ENCODE measurements at places on chromosomes 6 and 20.
A peak's percentile ranks its signal among the peaks of the same experiment; 100 is the strongest.

DNA sequence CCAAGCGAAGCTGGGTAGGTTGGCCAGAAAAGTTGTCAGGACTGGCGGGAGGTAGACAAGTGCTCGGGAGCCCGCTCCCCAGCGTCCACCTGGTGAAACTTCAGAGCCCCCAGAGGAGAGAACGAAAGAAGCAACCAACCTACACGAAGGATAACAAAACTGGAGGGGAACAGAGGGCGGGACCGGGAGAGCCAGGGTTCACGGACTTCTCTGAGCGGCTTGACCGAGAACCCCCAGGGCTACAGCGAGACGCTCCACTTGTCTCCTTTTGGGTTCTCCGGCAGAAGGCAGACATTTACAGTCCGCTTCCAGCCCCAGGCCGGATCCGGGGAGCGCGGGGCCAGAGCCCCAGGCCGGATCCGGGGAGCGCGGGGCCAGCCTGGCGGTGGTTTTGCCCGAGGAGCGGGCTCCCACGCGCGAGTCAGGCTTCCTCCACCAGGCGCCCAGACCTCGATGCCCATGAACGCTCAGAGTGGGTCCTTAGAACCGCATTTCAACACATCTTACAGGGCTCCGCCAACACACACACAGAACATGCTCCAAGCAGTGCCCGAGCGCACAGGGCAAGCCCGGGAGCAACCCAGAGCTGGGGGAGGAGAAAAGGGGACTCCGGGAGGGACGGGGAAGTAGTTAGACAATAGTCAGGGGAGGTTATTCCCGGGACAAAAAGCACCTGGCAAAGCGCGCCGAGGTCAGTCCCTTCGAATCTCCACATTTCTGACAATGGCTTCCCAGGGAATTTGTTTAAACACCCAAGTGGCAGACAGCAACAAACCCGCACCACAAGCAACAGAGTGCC, 1.1 kb downstream of the PTPRK start:
- no peak for DNase-seq

DNA sequence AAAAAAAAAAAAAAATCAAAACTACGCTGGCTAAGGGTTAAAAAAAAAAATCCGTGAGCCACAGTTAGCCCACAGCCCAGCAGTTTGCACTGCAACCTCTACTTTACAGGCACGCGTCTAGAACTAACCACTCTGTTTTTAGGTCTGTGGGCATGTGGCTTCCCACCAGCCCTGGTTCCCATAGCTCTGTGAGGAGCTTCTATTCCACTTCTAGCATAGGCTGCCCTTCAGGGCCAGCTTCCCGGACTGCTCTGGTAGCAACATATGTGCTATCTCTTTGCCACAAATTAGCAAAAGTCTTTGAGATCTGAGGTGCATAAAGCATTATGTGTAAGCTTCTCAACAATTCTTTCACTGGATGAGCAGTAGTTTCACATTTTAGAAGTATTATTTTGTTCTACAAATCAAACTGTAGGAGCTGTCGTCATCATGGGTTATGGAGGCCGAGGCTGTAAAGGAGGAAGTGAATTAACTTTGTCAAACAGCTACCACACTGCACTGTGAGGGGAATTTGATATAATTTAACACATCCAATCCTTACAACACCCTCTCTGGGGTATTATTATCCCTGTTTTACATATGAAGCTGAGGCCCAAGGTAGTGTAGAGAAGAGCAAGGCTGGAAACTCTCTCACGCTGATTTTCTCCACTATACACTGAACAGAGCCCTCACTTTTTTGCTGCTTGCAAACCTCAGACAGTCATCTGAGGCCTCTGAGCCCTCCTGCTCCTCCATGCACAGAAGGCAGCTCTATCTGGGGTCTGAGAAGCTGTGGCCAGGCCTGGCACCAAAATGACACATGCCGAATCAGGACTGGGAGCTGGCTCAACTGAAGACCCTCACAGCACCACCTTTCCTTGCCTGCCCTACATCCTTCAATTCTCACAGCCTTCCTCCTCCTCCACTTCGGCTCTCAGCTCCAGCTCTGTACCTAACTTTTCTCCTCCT, 35.4 kb downstream of the MAN1A1 start:
- no peak for DNase-seq

DNA sequence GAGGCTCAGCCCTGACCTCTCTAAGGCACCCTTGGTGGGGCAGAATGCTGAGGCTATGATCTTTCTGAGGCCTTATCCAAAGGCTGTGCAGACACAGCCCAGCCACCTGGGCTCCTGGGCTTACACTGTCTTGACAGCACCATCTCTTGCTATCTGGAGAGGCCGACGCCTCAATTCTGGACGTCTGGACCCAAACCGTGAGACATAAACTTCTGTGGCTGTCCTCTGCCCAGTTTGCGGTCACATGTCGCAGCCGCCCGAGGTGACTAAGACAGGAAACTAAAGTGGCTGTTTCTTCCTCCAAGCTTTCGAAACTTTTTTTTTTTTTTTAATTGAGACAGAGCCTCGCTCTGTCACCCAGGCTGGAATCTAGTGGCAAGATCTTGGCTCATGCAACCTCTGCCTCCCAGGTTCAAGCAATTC, 49.3 kb downstream of the PRR18 start:
- DNase-seq: no peak

DNA sequence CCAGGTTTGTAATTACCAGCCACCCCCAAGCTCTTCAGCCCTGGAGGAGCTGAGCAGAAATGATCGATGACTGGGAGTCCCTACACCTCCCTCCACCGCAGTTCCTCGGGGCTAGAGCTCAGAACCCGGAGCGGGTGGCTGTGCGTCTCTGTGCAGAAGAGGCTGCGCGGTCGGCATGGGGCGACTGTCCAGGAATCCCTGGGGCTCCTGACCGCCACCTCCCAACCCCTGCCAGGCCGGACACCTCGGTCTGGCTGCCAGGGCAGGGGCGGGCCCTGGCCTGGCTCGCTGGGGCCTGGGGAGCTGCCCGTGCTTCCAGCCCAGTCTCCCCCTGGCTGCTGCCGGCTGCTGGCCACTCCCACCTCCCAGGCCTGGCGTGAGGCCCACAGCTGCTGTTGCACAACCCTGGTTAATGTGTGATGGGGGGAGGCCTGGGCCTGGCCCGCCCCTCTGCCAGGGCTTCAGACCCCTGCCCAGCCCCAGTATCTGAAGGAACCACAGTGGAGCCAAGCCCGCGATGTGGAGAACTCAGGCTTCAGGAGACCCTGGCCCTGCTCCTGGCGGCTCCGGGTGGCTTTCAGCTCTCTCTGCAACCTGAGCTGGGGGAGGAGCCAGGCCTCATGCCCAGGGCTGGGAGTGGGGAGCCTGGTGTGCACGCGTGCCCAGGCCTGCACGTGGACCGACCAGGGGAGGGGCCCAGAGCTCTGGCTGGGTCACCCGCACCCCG, 1.2 kb downstream of the SLC2A4RG start:
- peak; percentile 66 for DNase-seq

DNA sequence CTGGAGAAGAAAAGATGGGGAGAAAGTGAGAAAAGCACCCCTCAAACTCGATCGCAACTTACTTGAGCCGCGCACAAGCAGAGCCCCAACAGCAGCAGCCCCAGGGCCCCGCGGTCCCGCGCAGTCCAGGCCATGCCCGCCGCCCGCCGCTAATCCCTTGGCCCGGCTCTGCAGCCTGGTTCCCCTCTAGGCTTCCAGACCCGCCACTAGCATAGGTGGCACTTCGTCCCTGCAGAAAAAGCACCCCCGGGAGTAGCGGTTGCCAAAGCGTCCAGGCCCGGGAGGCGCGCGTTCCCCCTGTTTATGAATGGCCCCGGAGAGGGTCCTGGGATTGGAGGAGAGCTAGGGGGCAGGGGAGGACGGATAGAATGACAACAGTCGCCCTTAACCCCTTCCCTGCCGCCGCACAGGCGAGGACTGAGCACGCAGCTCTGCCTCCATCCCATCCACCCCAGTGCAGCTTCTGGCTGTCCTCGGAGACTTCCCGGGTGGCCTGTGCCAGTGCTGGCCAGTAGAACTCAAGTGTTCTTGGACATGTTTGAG, 19.9 kb downstream of the COL9A1 start:
- DNase-seq: no peak

- peak; percentile 44 for DNase-seq
Measured at GRCh38 chr6:20340068-20340848, 61.4 kb upstream of the E2F3 start.

DNA sequence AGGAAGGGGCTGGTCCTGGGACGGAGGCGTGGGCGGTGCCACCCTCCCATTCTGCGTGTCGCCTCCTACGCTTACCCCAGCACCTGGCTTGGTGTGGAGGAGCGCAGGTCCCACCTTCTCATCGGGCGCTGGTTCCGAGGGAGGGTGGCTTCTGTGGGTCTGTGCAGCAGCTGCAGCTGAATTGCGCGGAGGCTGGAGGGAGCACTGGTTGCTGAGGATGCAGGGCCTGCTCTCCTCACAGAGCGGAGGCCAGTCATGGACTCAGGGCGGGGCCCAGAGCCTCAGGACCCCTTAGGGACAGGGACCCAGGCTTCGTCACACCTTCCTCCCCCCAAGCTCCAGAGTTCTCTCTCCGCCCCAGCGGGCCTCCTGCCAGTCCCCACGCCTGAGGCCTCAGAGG, 127.8 kb upstream of the MAP3K4 start:
- no peak for DNase-seq

GRCh38 chr20:62027116-62027515, 38.6 kb downstream of the TAF4 start:
- DNase-seq: no peak

DNA sequence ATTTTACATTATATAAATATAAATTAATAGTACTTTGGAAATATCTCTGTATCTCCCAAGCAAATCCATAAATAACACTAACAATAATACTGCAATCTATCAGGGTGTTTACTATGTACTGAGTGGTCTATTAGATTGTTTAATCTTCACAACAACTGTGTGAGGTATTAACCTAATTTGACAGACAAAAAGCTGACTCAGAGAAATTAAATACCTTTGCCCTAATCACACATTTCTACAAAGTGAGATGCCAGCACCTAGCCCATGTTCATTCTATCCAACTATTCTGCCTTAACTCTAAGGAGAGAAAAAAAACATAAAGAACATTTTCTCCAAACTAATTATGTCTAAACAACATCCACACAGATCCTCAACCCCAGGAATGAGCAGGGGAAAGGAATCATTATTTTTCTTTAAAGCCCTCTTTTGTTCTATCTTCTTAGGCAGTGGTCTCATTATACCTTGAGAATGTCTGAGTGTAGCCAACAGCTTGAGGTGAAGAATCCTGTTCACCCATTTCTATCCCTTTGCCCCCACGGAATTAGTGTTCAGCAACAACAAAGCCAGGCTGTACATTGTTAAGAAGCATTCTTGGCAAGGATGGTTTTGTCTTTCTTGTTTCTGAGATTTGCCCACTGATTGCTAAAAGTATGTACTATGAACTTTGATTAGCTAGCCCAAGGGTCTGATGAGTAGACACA, 42.7 kb downstream of the PRL start:
- no peak for DNase-seq

DNA sequence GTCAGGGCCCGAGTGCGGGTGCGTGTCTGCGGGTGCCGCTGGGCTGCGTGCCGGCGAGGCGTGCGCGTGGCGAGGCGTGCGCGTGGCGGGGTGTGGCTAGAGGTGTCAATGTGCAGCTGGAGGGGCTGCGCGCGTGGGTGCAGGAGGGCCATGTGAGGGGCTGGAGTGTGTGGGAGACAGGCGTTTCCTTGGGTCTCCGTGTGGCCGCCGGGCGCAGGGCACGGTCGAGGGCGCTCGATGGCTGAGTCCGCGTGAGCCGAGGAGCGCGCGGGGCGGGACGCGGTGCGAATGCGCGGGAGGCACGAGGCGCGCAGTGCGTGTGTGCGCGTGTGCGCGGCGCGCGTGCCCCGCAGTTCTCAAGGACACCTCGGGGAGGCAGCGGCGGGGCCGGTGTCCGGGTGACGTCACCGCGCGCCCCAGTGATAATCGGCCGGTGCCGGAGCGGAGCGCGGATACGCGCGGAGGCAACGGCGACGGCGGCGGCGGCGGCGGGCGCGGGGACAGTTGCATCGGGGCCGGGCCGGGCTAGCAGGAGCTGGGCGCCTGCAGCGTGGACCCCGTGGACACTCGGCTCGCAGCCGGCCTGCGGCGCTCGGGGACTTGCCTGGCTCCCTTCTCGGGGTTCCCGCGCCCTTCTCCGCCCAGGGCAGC, 38.7 kb downstream of the YTHDF1 start:
- DNase-seq: peak; percentile 82

DNA sequence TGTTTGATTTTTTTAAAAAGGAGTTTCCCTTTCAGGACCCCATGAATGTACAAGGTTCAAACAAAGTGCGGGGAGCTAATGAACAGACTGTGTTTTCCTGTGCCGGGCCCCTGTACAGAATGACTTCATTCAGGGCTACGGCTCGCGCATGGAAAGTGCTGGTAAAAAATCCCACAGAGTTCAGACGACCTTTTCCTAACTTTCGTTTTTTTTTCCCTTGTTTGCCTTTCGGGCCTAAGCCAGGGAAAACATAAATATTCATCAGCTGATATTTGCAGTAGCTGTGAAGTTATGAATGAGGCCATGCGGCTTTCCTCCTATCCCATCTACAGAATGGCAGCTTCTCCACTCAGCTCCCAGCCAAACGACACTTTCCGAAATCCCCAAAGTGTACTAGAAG, 74.0 kb downstream of the HAO1 start:
- no peak for DNase-seq

DNA sequence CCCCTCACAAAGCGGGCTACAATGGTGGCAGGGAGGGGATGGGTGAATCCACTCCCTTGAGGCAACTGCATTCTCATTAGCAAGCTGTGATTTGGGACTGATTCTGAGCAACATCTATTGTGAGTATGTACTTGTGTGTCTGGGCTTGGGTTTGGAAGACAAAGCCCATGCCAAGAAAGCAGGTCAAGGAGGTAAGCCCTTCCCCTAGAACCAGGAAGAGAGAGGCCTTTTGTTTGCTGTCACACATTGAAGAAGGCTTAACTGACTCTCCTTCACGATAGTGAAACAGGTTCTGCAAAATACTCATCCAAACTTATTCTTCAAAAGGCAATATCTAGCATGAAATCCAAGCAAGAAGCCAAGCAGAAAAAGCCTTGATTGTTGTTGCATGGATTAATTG, 403.1 kb upstream of the ID4 start:
- no peak for DNase-seq

DNA sequence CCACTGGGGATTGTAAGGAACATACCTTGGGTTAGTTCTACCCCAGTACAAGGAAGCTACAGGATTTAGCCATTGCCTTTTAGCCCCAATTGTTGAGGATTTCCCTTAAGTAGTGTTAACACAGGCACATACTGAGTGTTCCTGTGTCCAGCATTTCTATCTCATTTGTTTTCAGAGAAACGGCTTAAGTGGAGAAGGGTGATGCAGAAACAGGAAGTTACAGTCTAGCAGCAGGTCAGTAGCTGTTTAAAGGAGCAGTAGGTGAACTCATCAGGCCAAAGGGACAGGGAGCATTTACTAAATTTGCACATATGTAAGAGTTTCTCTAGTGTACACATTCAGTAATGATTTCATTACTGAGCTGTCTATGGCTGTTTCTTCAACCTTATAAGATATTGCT, 644.2 kb upstream of the GJE1 start:
- DNase-seq: no peak

DNA sequence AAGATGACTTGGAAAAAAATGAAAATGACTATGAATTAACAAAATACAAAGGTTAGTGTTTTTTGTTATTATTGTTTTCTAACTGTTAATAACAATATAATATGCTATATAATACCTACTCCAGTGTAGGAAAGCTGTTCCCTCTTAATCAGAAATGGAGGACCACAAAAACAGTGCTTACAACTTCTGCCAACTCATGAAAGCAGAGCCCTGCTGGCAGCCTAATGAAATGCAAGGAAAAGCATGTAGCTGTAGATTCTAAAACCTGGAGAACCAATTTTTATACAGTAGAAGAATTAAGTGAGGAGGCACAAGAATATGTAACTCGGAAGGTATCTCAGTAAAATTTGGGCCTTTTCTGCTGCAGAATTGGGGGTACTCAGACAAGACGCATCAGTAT, 29.4 kb downstream of the PHIP start:
- no peak for DNase-seq

GRCh38 chr6:114096561-114097172, 125.7 kb upstream of the HDAC2 start:
- peak; percentile 4 for DNase-seq

All from G401 (cell line).